ENCODE measurements at places on chromosomes 6 and 20.

- DNase-seq: no peak
Observed at GRCh38 chr6:80316686-80317231, 210.3 kb downstream of the BCKDHB start.

DNA sequence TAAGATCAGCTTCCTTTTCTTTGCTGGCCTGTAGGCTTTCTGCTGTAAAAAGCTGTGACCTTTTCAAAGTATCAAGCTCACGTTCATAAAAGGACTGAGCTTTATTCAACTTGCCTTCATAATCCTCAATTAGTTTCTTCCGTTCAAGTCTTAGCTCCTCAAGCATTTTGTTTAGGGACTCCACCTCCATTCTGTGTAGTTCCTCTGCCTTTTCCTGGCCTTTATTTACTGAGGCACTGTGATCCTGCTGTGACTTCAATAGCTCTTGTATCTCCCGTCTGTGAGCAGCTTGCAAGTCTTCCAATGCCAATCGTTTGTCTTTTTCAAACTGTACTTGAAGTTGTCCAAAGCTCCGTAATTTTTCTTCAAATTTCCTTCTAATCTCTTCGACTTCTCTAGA, 54.4 kb downstream of the FAM184A start:
- DNase-seq: no peak

- no peak for DNase-seq
Observed at GRCh38 chr6:658244-658643, 1.3 kb upstream of the HUS1B start.

DNA sequence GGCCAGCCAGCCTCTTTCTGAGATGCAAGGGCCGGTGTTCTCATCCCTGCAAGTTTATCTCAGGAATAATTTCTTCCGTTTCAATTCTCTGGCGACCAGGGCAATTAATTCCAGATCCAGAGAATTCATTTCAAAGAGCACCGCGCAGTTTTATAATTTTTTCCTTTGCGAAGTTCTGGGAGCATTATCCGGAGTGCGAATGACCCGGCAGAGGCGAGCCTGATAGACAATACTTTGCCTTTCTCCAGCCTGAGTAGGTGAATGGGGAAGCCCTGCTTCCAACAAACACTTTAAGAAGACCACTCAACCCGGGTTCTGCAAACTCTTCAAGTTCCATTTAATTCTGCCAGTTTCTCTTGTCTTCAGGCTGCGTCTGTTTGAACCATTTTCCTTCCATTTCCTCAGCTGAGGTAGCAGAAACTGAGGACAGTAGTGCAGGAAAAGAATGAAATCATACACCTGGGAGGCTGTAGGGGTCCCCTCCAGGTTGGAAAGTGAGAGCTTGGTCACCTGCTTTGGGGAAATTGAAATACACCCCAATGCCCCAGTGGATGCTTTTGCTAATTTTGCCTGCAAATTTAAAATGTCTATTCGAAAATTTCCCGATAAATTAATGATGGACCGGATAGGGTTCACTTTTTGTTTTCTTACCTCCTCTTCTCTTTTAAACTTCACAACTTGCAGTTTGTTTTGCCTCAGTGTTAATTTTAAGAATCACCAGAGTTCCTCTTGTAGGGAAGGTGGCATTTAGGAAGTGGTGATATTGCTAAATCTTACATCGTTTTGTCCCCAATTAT, 1.1 kb downstream of the VGLL2 start:
- no peak for DNase-seq

DNA sequence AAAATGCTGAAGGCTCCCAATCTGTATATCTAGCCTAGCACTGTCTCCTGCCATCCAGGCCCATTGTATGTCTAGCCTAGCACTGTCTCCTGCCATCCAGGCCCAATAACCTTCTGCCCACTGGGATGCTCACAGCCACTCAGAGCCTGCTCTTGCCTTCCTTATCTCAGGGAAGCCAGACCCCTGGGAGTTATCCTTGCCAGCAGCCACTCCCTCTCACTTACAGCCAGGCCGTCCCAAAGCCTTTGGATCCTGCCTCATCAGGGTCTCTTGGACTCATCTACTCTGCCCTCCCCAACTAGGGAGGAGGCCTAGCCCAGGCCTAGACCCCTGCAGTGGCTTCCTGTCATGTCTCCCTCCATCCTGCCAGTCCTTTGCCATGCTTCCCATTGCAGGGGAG, 37.3 kb downstream of the KIF3B start:
- DNase-seq: no peak

DNA sequence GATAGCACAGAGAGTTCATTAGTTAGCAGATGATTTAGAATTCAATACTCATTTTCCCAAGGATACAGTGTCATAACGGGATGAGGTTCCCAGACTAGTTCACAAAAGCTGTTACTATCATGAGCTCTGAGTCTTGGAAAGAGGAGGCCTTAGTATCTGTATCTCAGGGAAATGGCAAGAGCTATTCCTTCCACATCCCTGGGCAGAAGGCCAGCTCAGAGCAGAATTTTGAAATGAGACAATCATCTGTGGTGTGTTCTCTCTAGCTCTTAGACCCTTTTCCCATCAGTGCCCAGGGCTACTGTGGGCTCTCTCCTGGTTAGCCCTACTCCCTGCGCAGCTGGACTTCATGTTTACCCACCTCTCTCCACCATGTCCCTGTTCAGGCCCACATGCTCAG, 64.5 kb downstream of the JAG1 start:
- DNase-seq: no peak

DNA sequence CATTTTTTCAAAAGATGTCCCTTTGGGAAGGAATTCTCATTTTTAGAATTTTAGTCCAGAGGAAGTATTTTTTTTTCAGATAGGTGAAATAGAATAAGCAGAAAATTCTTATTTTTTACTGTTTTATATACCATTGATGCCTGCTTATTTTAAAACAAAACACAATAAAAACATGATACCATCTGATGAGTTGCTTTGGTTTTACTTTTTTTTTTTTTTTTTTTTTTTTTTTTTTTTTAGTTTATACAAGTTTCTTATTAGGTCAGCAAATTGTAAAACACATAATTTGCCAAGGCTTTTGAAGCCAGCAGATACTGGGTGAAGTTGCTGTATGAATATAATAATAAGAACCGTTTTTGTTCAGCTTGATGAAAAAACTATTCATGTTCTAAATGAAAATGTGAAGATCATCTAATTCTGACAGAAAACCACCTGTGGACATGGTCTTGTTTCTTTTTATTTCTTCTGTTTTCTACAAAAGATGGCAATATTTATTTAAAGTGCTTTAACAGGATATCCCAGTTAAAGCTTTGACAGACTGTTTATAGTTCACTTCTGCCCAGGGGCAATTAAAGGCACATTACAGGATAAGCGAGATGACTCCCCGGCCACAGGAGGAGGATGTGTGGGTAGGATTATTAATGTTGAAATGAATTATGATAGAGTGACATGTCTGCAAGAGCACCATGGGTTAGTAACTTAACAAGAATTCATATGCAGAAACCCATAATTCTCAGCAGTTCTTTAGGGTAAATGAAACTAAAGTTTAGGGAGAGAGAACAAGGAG, 31.1 kb downstream of the MYB start:
- DNase-seq: no peak

- DNase-seq: no peak
Observed at GRCh38 chr20:34581341-34582184, 23.0 kb downstream of the MAP1LC3A start.

- no peak for DNase-seq
Observed at GRCh38 chr6:14149053-14149738, 31.6 kb downstream of the CD83 start.
